ENCODE measurements at places on chromosomes 2 and 18. TPM values are rescaled to one million over a fixed set of nuclear protein-coding genes. Genes with fewer than 3 reads are reported as not detected.

KATNAL2 gene
- polyA plus RNA-seq: 13.4 TPM

VWA3B gene
- not detected for polyA plus RNA-seq

STON1 gene
- polyA plus RNA-seq: 5.8 TPM

FSIP2 gene
- 0.22 TPM for polyA plus RNA-seq

RESP18 gene
- polyA plus RNA-seq: not detected

CCDC74A gene
- polyA plus RNA-seq: 10.5 TPM

MAP2 gene
- 3.6 TPM for polyA plus RNA-seq

RBM44 gene
- not detected for polyA plus RNA-seq

DNA sequence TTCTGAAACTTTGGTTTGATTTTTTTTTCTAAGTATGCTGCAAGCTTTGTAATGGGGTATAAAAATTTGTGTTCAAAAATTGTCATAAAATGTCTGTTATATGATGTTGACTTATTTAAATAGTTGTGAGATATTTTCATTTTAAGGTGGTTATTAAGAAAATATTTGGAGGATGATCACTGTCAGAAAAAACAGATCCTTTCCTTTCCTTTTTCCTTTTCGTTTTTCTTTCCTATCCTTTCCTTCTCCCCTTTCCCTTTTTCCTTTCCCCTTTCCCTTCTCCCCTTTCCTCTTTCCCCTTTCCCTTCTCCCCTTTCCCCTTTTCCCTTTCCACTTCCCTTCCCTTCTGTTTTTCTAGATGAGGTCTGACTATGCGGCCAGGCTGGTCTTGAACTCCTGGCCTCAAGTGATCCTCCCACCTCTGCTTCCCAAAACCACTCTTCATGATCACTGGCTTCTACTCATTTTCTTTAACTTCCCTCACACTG lies 640.5 kb downstream of the PLCL1 start:
- DNase-seq: no peak

DNA sequence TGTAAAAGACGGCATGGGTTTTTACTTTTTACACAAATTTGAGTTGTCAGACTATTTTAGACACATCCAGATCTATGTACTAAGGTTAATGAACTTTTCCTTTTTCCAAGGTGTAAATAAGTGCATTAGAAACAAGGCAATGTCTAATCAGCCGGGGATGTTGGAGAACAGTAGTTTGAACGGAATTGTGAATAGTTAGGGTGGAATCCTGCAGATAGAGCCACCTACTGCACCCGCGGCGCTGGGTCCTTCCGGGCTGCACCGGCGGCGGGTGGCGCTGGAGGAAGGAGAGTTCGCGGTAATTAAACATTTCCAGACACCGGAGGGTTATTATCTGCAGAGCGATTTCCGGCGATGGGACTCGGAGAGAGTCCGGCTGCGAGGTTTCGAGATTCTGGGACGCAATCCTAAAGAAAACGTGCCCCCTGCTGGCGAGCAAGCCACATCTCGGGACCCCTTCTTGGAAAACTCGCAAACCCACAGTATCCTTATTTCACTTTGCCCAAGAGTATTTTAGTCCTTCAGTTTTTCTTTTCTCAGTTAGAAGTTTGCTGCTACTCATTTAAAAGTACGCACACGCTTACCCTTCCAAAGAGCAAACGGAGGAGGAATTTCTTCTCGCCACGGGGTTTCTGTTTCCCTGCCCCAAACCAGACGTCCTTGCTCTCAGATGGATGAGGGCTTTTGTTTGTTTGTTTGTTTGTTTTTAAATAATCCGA lies 4.5 kb upstream of the OSR1 start:
- peak; percentile 91 for DNase-seq

DNA sequence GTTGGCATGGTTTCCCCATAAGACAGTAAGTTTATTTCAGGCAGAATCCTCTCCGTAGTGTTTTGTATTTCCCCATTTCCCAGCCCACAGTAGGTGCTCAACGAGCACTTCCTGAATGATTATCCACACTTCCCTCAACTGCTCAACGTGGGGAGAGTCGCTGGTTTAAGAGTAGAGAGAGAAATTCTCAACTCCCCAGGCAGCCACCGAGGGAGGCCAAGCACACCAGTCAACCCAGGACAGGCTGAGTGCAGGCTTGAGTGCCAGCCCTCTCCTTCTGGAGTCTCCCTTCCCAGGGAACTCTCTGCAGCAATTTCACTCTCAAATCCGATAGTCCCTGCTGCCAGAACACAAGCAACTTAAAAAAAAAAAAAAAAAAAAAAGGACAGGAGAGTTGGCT lies 92.0 kb upstream of the LMAN1 start:
- no peak for DNase-seq

GRCh38 chr2:211498551-211499205 lies 942.3 kb downstream of the CPS1 start:
- DNase-seq: no peak

DNA sequence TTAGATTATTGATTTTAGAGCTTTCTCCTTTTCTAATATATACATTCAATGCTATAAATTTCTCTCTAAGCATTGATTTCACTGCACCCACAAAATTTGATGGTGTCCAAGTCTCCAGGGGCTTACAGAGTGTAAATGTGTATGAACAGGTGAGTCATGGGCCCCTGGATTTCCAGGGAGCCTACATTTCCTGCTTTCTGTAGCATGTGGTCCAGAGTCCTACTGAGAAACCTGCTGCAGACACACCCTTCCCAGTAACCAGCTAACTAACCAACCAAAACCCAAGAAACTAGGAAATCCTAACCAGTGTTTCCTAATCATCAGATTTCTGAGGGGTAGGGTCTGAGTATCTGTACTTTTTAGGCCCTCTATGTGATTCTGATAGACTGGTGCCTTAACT lies 39.5 kb upstream of the TANC1 start:
- no peak for DNase-seq

- peak; percentile 32 for DNase-seq
These were observed 72.4 kb upstream of the HS6ST1 start for GRCh38 chr2:128390991-128391630.

DNA sequence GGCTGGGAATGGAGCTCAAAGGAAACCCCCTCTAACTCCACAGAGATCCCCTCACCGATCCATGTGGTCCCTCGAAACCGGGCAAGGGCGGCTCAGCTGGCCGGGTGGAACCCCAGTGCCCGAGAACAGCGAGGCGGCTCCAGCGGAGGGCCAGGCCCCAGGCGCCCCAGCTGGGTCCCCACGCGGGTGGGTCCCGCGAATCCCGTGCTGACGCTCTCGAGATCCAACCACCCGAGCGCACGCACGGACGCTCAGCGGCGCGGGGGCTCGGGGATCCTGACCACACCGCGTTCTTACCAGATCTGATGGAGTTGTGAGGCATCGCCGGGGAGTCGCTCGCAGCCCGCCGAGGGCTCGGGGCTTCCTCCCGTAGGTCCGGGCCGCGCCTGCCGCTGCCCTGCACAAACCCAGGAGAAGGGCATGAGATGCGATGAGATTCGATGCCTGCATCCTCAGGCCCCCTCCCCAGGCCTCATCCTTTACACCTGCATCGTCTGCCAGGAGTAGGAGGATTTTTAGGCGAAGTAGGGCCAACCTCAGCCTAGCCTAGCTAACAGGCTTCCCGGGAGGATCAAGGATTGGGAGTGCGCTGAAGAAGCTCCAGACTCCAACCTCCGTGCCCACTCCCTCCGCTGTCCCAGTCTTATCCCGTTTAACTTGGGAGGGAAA lies 514 bp downstream of the PAX8 start:
- DNase-seq: peak; percentile 56

- no peak for DNase-seq
These were observed 1.7 kb upstream of the HS6ST1 start for GRCh38 chr2:128320192-128320905.

- DNase-seq: no peak
These were observed 209.5 kb upstream of the HAAO start for GRCh38 chr2:43001787-43002468.

DNA sequence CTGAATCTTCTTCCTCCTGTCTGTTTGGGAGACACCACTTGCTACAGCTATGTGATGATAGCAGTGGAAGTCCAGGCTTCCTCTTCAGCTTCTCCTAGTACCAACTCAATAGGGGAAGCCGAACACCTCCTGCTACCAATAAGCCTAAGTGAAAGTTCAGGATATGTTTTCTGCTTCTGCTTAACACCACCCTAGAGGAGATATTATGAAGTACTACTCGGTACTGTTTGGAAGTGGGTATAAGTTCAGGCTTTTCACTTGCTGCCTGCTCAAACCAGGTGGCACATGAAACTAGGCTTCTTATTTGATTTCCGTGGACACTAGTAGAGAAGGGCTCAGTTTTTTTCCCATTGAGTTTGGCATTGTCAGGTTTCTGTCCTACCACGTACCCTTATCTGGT lies 99.8 kb downstream of the PTPN4 start:
- DNase-seq: no peak

- no peak for DNase-seq
These were observed 66.7 kb downstream of the EDAR start for GRCh38 chr2:108922141-108922915.

DNA sequence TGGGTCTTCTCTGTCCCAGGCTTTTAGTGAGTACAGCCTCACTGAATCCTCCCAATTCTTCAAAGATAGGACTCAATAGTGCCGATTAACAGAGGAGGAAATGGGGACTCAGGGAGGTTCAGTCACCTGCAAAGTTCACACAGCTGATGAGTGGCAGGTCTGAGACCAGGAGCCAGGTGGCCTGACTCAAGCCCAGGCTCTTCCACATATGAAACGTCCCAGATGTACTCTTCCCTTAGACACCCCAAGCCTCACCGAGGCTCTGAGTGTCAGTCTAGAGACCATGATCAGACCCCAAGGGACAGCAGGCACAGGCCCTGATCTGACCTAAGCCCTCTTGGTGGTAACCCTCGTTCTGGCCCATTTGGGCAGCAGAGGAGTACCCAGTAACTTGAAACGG lies 115.2 kb downstream of the INHBB start:
- DNase-seq: no peak
